ENCODE measurements at places on chromosomes 4 and X.

GRCh38 chr4:1775731-1776500, 17.2 kb upstream of the FGFR3 start:
- DNase-seq = no peak

DNA sequence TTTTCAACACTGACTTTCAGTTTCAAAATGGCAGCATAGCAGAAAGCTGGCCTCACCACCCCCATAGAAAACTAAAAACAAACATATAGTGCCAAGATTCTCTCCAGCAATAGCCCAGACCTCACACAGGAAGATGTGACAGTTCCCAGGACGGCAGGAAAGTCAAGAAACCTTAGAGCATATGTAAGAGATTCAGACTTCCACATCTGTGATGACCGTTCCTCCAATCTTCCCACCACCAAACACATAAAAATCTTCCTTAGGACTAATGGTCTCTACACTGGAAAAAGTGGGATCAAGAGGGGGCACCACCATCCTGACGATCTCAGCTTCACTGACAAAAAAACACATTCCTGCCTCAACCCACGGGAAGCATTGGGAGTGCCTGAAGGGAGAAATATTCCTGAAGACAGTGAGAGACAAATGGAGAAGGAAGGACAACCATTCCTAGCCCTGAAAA, 134.1 kb upstream of the CPXCR1 start:
- DNase-seq = no peak

DNA sequence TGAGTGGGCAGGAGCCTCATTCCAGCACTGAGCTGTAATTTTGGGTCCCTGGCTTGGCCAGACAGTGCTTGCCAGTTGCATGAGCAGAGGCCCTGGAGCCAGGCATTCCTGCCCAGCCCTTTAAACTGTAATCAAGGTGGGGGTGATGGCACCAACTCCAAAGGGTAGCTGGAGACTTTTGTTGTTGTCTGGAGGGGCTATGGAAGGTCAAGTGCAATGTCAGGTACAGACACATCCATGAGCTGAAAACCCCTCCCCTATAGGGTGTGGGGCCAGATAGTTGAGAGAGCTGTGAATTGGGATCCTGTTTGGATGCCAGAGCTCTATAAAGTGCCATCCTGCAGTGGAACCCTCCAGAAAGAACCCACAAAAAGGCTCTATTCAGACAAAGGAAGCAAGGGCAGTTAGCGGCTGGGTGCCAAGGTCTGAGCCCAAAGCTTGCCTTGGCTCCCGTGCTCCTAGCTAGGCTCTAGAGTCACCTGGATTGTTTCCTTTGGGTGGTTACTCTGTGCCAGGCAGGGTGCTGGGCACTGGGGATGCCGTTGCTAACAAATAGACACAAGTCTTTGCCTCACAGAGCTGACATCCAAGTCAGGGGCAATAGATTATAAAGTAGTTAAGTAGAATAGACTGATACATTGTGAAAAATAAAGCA, 163.0 kb downstream of the EFNB1 start:
- DNase-seq = no peak

- DNase-seq = no peak
Observed at GRCh38 chr4:41000356-41000755, 214.0 kb downstream of the APBB2 start.

DNA sequence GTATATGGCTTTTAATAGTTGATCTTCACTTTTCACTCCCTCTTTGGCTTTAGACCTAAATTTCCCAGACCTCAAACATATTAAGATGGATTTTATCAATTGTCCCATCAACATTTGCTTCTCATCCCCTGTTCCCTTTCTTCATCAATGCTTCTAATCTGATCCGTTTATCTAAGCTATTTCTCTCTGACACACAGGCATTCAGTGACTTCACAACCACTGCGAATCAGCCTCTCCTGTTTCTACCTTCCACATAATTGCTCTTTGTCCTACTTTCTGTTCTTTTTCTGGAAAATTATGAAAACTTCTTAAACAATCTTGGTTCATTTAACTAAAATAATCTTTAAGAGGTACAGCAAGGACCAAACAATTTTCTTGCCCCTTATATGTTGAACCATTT, 115.2 kb downstream of the GLRA3 start:
- no peak for DNase-seq

GRCh38 chr4:127469542-127469941, 163.2 kb upstream of the INTU start:
- DNase-seq = no peak

DNA sequence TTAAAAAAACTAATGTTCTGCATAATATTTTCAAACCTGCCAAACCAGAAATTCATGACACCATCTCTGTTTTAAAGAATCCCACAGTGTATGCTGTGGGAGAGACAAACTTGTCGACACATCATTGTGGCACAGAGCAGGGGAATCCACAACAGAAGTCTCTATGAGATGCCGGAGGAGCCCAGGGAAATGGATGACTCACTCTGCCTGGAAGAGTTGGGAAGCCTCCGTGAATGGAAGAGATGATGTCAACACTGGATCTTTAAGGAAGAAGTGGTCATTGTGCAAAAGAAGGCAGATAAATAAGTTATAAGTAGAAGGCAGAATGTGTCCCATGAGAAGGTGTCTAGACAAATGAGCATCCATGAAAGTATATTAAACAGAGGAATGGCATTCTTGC, 595.1 kb downstream of the RAB28 start:
- no peak for DNase-seq

GRCh38 chrX:150200820-150201287, 162.3 kb upstream of the MAMLD1 start:
- DNase-seq = no peak

DNA sequence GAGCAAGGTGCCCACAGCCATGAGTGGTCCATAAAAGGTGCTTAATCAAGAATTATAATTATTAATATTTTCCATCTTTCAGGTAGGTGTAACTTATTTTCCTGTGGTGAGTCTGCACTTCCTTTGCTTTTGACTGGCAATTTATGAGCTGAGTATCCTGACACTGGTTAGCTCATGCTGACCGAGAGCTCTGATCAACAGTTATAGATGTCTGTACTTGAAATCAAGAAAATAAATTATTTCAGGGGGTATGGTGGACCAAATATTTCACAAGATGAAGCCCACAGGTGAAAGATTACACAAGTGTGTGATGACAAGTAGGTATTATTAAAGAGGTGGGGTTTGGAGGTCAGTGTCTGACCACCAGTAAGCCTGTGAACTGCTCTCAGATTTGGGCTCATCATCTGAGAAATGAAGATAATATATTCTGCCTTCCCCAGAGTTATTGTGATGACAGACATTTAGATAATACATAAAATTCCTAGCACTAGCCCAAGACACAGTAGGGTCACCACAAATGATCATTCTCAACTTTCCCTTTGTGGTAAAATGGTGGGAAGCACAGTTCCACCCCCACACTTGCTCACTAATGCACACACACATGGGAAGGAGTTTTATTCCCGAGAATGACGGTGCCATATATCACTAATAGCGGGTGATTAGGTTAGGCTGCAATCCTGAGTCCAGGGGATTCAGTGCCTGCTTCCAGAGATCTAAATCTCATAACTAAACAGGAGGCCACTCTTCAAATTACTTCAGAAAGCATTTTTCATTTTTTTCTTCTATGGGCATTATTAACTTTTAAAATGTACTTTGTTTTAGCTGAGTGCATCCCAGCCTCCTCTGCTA, 34.0 kb upstream of the PACRGL start:
- DNase-seq = no peak

DNA sequence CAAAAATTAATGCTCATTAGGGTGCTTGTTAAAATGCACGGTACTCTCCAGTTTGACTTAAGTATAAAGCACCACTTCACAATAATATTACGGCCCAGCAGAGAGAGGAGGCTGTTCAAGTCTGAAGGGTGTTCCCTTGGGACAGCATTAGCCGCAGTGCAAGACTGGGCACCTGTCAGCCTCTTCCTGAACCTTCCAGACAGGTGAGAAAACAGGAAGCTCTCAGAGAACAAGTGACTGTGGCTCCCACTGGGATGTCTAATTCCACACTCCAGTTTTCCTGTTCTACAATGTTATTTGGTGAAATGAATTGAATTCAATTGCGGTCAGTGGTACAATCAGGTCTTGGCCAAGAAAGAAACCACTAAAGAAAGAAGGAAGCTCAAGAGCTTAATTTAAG, 414.4 kb downstream of the SMARCA1 start:
- no peak for DNase-seq

- DNase-seq = no peak
Observed at GRCh38 chr4:155679343-155679742, 12.7 kb downstream of the GUCY1A1 start.

- DNase-seq = no peak
Observed at GRCh38 chr4:125303821-125304220, 10.9 kb upstream of the FAT4 start.

DNA sequence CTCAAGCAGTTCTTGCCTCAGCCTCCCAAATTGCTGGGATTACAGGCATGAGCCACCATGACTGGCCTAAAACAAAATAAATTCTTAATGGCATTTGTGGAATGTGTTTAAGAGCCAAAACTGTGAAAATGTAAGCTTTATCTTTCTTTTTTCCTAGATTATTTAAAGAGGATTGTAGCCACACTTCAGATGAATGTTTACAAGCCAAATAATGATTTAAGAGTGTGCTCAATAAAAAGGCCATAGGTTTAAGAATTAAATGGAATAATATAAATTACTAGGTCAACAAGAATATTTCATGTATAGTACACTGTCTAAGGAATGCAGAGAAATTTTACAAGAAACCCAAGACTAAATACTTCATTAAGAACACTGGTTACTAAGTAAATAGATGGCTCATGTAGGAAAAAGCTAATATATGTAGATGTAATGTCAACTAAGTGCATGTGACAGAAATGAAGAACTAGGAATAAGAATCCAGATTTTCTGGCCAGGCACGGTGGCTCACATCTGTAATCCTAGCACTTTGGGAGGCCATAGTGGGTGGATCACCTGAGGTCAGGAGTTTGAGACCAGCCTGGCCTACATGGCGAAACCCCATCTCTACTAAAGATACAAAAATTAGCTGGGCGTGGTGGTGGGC, 21.3 kb upstream of the UGDH start:
- DNase-seq = no peak

DNA sequence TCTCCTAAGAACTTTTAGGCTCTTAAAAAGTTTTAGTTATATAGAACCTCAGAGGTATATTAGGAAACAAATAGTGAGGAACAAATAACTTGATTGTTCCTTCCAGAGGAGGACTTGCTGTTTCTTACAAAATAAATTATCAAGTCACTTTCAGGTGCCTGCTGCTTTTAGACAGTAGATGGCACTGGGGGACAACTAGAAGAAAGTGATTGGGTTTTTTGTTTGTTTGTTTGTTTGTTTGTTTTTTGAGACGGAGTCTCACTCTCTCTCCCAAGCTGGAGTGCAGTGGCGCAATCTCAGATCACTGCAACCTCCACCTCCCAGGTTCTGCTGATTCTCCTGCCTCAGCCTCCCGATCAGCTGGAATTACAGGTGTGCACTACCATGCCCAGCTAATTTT, 35.4 kb upstream of the CDKL5 start:
- DNase-seq = no peak

DNA sequence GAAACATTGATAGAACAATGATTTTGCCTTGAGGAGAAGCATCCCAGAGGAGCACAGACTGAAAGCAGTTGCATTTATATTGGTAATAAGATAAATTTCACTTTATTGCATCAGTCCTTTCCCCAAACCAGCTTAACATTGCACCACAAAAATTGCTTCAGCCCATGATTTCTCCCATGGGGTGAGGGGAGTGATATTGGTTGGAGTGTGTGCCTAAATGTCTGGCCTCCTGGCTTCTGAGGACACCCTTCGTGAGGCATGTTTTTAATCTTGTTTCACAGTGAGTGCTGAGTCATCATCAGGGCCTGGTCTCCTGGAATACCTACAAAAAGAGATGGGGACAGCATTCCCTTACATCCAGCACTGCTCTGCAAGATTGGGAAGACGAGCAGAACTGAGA, 487.9 kb downstream of the C4orf33 start:
- DNase-seq = no peak

DNA sequence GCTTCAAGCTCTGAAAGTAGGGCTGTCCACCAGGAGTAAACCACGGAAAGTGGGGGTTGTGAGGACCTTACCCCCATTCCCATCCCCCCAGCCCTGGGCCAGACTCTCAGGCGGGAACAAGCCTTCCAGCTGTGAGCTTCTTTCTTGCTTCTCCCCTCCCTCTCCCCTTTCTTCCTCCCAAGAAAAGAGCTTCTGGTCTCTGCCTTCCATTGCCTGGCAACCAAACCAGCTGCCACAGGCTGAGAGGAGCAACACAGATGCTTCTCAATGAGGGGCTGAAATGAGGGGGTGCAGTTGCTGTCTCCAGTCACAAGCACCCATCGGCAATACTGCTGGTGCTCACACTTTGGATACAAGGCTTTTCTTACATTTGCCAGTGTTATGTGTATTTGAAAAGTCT, 72.5 kb downstream of the SLC16A2 start:
- DNase-seq = no peak

DNA sequence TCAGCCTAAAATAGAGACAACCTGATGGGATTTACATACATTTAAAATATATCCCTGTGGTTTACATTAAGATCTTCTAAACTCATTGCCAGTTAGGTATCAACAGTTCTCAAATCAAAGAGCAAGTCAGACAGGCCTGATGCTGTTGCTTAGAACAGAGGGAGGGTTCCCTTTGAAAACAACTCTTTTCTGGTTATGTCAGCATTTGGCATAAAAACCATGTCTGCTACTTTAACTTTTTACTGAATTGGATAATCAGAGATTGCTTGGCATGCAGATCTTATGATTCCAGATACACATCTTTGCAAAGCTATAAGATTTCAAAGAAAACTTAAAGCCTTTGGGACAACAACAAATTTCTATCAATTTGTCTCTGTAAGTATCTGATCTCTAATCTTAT, 140.8 kb downstream of the CPE start:
- DNase-seq = no peak

DNA sequence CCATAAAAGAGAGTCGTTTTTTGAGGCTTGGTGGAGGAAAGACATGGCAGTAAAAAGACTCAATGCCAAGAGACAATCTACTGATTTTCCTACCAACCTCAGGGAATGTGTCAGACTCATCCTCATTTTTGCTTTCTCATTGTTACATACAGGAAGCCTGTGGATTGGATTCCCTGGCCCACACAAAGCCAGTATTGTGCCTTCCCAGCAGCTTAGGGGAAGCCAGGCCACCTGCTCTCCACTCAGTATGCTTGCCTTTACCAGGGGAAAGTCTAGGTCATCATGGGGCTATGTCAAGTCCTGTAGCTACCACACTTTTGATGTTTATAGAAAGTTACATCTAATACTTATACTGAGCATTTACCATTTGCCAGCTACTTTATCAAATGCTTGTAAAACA, 11.0 kb downstream of the BMX start:
- DNase-seq = no peak

GRCh38 chr4:53987761-53988171, 76.6 kb downstream of the CHIC2 start:
- DNase-seq = no peak

- DNase-seq = no peak
Observed at GRCh38 chr4:30854531-30854930, 134.4 kb downstream of the PCDH7 start.

GRCh38 chr4:23962462-23962861, 72.6 kb upstream of the PPARGC1A start:
- no peak for DNase-seq

- DNase-seq = no peak
Observed at GRCh38 chr4:84916227-84916626, 50.3 kb downstream of the WDFY3 start.

All from cerebellar nuclear complex (tissue), 1 donor.